MCF 10A (cell line): ENCODE measurements at places on chromosomes 7 and 10. TPM values are rescaled to one million over a fixed set of nuclear protein-coding genes. Genes with fewer than 3 reads are reported as not detected.

- DNase-seq = no peak
These were observed 56.6 kb downstream of the SPOCK2 start for GRCh38 chr10:72031706-72032105.

DNA sequence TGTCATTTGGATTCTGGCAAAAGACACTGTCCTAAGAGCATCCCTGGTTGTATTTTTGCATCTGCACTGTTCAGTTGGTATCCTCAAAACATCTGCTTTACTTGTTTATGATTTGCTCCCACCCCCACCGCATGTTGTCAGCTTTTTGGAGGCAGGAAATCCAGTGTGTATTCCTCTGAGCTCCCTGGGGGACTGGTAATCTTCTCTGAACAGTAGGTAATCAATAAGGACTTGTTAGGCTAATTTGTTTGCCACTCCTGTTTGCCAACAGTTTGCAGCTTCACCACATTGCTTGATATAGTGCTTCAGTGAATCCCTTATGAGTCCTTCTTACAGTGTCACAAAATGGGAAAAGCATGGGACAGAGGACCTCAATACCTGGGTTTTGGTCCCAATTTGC lies 49.1 kb downstream of the FEZF1 start:
- DNase-seq = no peak

DNA sequence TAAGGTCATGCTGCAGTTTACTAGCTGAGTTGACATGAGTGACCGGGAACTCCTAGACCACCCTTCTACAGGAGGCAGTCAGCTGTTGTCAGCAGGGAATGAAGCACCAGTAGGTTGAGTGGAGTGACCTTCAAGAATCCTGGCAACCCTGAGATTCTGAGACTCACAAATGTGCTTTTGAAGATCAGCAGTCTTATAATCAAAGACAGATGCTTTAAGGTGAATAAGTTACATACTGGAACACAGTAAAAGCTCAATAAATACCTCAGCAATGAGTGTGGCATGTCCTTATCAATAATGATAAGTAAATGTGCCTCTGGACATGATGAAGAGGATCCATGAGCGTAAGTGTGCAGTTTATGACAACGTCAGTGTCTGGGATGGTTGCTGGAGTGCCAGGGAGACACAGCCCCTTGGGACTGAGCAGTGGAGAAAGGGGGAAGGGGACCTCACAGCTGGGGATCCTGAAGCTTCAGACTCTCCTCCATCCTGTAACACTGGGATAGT lies 11.9 kb upstream of the OR6V1 start:
- DNase-seq = no peak

DNA sequence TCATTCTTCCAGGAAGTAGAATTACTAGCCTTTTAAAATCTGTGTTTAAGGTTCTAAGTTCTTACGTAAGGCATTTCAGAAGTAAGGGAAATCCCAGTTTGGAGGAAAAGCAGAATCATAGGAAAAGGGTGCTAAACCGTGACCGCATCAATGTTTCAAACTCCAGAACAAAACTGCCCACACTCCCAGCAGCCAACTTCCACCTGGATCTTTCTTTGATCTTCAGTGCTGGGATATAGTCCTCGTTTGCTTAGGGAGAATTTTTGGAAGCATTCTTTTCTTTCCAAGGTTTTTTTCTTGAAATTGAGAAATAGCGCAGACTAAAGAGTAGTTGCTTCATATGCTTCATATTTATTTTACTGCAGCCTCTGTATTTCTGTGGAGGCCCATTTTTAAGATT lies 8.9 kb downstream of the PROSER2 start:
- no peak for DNase-seq

DNA sequence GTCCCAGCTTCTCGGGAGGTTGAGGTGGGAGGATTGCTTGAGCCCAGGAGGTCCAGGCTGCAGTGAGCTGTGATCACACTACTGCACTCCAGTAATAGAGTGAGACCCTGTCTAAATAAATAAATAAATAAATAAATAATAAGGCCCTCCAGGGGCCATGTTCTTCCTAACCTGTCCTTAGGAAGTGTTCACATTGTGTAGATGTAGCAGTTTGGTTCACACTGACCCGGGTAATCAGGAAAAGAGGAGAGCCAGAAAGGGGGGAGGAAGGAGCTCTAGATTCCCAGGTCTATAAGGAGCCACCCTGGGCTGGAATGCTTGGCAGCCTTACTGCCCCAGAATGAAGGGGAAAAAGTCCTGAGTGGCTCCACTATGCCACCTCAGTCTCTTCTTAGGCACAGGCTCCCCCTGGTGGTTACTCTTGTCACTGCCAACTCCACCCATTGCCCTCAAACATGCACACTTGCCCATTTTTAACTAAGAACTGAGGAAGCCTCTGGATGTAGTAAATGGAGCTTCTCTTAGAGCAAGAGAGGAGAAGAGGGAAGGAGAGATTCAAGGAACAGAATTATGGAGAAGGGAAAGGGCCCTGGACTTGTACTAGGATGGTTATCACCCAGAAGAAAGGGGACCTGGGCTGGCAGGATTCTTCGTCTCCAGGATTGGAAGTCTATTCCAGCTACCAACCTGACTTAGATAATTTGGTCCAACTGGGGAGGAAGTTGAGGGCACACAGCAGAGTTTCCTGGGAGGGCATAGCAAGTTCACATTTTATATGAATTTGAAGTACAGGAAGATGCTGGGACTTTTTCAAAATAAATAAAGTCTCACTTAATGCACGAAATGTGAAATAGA lies 7.8 kb downstream of the HPS6 start:
- peak; percentile 86 for DNase-seq

DNA sequence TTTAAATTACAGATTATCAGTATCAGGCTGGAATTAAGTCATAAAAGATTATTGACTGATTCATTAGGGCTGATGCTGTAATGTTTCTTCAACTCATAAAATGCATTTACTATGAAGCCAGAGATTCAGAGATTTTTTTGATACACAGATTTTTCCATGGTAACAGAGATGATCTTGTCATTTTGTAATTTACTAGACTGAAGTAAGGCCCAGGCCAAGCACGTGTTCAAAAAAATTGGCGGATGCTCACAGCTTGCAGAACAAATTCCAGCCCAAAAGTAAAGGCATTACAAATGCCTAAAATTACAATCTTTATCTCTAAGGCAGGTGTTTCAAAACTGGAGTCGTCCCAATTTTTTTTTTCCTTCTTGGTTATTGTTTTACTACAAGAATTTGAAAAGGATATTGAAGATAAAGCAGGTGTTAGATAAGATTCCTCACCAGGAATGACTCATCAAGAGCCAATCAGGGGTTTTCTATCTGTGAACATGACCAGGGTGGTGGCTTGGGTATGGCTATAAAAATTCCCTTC lies 78.4 kb upstream of the MEOX2 start:
- DNase-seq = no peak

DNA sequence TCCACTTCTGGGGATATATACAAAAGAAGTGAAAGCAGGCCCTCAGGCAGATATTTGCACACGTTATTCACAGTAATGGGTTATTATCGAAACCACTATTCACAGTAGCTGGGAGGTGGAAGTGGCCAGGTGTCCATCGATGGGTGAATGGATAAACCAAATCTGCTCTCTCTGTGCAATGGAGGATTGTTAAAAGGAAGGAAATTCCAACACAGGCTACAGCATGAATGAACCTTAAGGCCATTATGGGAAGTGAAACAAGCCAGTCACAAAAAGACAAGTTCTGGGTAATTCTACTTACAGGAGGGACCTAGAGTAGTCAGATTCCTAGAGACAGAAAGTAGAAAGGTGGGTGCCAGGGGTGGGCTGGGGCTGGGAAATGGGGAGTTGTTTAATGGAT lies 48.5 kb upstream of the BHLHA15 start:
- DNase-seq = no peak

DNA sequence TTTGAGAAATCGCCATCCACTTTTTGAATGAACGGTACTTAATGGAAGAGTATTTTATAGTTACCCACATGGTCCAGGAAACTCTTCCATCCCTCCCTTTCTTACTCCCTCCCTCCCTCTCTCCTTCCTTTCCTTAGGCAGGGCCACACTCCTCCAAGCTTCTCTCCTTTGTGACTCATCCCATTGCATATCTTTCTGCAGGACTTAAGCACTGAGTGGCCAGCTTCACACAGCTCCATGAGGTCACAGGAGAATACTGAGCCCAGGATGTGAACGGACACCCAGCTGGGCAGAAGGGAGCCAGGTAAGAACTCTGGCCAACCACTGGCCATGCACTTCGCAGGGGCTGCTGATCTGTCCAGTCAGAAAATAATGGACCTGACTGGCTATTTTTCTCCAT lies 189.7 kb upstream of the ADCY1 start:
- peak; percentile 22 for DNase-seq

DNA sequence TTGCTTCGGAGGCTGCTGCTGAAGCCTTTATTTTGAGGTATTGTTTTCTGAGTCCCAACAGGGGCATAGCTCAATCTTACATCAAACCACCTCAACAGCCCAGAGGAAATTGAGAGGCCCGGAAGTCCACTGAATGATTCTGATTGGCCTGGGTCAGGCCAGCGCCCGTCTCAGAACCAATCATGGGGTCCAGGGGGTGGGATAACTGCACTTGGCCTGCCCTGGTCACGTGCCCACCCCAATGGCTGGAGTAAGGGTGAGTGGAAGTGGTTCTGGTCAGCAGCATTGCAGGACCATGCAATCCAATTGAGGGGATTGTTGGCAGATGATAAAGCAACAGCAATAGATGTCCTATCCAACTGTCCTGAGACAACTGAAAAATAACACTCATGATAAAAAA lies 190.6 kb downstream of the HERPUD2 start:
- DNase-seq = no peak

- peak; percentile 37 for DNase-seq
These were observed 21.1 kb upstream of the FOXI2 start for GRCh38 chr10:127715782-127716378.

GRCh38 chr10:45673074-45673648 lies 589 bp upstream of the ZFAND4 start:
- peak; percentile 14 for DNase-seq

PLXDC2 gene
- total RNA-seq = 10.6 and 23.3 TPM in 2 replicates

PRKAR2B gene
- 0.15 TPM in 1 of 2 replicates, not detected in the other for total RNA-seq

CLRN3 gene
- not detected in 2 replicates for total RNA-seq

UPK3B gene
- total RNA-seq = 1.0 and 1.1 TPM in 2 replicates

PTPRN2 gene
- 4.0 and 4.5 TPM in 2 replicates for total RNA-seq
